ENCODE measurements at places on chromosomes 4 and X.

GRCh38 chr4:87240341-87240740 is 19.9 kb upstream of the KLHL8 start:
- DNase-seq = no peak

DNA sequence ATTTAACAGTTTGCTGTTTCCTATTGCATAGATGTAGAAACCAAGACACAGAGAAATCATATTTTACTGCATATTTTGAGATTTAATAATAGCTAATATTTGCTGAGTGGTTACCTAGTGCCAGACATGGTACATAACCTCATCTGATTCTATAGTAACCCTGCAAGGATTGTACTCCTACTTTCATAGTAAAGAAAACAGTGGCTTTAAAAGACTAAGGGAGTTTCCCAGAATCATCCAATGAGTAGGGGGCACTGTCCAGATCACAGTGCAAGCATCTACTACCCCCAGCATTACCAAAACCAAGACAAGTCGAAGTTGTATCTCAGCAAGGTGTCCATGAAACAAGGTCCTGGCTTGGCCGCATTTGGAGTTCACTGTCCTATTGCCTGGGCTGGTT is 224.5 kb upstream of the TENM3 start:
- no peak for DNase-seq

- DNase-seq = no peak
Measured at GRCh38 chr4:52573551-52573950, 85.5 kb downstream of the USP46 start.

DNA sequence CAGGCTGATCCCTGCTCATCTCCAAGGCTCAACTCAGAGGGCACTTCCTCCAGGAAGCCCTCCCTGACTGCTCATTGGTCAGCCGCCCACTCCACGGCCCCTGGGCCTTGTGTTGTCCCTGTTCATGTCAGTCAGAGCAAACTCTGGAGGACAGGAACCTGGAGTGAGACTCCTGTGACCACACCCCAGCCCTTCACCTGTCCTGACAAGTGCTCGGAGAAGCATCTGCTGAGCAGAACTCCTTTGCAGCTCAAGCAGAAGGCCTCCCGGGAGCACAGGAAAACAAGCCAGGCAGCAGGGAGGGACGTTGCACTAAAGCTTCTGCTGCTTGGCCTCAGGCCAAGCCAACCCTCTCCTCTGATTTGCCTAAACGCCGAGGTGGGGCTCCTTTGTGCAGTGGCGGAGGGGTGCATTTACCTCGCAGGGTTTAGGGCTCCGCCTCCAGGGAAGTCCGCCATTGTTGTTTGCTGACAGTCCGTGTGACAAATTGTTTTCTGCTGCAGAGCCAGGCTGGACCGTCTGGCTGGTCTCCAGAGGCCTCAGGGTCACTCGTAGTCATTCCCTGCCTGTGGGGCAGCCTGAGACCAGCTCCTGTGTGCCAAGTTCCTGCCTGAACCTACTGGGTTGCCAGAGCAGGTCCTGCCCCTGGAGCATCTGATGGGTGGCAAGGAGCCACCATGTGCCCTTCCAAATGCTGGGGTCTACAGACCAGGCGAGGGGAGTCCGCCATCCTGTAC is 61.8 kb downstream of the C4orf50 start:
- DNase-seq = no peak

GRCh38 chr4:158193171-158193749 is 17.0 kb upstream of the TMEM144 start:
- no peak for DNase-seq

- DNase-seq = no peak
Measured at GRCh38 chr4:88144048-88144447, 14.4 kb downstream of the ABCG2 start.

DNA sequence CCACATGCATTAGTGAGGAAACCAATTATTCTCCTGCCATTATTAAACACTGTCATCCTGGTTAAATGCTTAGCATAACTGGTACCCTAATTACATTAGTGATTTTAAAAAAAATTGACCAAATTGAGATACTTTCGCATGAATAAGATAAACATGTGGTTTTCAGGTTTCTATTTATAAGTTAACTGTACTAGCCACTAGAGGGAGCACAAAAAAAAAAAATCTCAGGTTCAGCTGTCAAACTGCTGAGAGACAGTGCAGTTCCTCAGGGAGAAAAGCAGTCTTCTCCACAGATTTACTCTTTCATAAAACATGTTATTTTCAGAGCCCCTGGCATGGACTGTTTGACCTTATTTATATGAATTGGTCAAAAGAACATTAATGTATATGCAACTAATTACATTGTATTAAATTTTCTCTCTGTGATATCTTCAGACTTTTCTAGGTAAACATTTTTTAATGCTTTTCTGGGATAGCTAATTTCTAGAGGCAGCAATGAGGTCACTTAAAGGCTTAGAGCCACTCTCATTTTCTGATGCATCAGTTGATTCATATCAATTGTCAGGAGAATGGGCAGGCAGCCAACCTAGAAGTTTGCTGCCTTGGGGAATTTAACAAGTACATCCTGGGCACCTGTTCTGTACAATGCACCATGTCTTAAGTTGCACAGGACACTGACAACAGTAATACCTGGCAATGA is 167.5 kb downstream of the CDS1 start:
- no peak for DNase-seq

GRCh38 chr4:98522062-98522461 is 136.3 kb downstream of the TSPAN5 start:
- DNase-seq = no peak

GRCh38 chr4:187178587-187178986 is 454.9 kb upstream of the FAT1 start:
- DNase-seq = no peak

- no peak for DNase-seq
Measured at GRCh38 chr4:80228460-80228859, 31.2 kb downstream of the PRDM8 start.

- no peak for DNase-seq
Measured at GRCh38 chrX:68508799-68509198, 9.9 kb downstream of the YIPF6 start.

DNA sequence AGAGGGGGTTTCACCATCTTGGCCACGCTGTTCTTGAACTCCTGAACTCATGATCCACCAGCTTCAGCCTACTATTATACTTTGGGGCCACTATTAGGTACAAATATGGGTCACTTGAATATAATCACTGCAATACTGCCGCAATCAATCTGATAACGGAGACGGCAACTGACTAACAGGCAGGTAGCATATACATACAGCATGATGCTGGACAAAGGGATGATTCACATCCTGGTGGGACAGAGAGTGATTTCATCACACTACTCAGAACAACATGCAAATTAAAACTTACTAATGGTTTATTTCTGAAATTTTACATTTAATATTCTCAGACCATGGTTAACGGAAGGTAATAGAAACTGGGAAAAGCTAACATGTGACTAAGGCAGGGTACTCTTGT is 10.9 kb downstream of the LRBA start:
- DNase-seq = no peak

DNA sequence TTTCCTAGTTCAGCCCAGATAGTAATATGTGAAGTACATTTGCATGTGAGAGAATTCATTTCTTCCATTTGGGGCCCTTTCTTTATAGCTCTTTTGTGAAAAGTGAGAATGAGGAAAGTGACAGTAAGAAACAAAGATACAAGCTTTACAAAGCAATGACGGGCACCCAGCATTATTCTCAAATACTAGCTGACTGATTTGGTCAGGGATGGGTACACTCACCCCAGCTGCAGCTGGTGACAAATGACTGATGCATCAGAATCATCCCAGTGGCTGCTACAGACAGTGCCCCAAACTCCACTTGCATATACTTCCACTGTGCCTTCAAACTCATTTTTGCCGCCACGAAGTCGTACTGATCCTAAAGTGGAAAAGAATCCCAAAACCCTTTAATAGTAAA is 14.8 kb downstream of the PRSS12 start:
- DNase-seq = no peak

- DNase-seq = no peak
Measured at GRCh38 chrX:111869639-111870034, 6.3 kb upstream of the TRPC5OS start.

Data from stimulated activated CD4-positive, alpha-beta T cell treated with anti-CD3 and anti-CD28 coated beads, Interleukin-2, amount 100 ng/mL, for 24 hours (primary cell).